Suprapubic skin (tissue), 4 donors: ENCODE measurements at places on chromosomes 12 and 14.

GRCh38 chr12:83161456-83161855 lies 474.8 kb downstream of the TMTC2 start:
- H3K27me3 ChIP-seq, result no peaks in the 10 kb centered on the region
- no peak overlapping the region for H3K27ac ChIP-seq
- no peak for DNase-seq
- no peaks in the 10 kb centered on the region for H3K36me3 ChIP-seq
- H3K4me3 ChIP-seq, result no peak overlapping the region
- no peaks in the 10 kb centered on the region for H3K4me1 ChIP-seq

GRCh38 chr12:53961025-53961761 lies 6.5 kb downstream of the HOXC12 start:
- DNase-seq, result no peak
- no peak overlapping the region for H3K27ac ChIP-seq
- no peaks in the 10 kb centered on the region for H3K36me3 ChIP-seq
- H3K27me3 ChIP-seq, result peaks cover 97% of the 10 kb centered on the region
- H3K4me3 ChIP-seq, result no peak overlapping the region
- peaks cover 21% of the 10 kb centered on the region for H3K4me1 ChIP-seq

DNA sequence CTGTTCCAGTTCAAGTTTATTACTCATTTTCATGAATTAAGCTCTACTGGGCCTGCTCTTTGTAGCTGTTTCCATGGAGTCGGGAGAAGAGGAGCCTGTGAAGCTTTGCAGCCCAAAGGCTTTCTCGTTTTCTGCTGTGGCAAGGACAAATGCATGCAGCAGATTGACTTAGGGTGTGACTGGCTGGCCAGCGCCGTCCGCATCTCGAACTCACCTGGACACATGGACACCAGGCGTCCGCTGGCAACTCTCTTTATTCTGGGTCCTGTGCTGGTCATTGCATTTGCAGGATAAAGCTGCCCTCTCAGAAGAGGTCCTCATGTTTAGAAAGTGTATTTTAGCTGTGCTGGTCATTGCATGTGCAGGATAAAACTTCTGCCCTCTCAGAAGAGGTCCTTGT lies 350.4 kb downstream of the TMEM121 start:
- no peak for DNase-seq
- H3K36me3 ChIP-seq, result no peaks in the 10 kb centered on the region
- no peaks in the 10 kb centered on the region for H3K4me1 ChIP-seq
- no peak overlapping the region for H3K27ac ChIP-seq
- peaks cover 15% of the 10 kb centered on the region for H3K27me3 ChIP-seq

GRCh38 chr12:107057071-107057834 lies 36.1 kb downstream of the CRY1 start:
- no peak for DNase-seq
- H3K36me3 ChIP-seq, result no peaks in the 10 kb centered on the region
- H3K27me3 ChIP-seq, result no peaks in the 10 kb centered on the region
- peaks cover 14% of the 10 kb centered on the region for H3K4me1 ChIP-seq

GRCh38 chr12:113081873-113082272 lies 25.3 kb downstream of the DTX1 start:
- no peak overlapping the region for H3K27ac ChIP-seq
- H3K36me3 ChIP-seq, result no peaks in the 10 kb centered on the region

DNA sequence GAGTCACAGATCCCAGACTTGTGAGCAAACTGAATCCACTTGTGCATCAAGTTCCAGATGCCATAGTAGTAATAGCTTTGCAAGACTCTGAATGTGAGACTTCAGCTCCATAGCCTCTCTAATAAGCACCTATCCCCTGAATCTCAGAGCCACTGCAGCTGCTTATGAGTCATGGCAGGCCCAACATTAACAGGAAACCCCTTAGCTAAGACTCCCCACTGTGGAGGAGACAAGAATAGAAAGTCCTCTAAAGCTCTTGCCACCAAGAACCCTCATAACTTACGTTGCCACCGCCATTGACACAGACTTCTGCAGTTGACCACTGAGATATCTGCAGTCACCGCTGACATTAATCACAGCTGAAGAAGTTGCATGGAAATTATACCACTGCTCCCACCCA lies 62.9 kb upstream of the PDE3A start:
- H3K27ac ChIP-seq, result no peak overlapping the region
- H3K4me3 ChIP-seq, result no peak overlapping the region
- H3K36me3 ChIP-seq, result no peaks in the 10 kb centered on the region
- H3K4me1 ChIP-seq, result no peaks in the 10 kb centered on the region
- DNase-seq, result no peak

DNA sequence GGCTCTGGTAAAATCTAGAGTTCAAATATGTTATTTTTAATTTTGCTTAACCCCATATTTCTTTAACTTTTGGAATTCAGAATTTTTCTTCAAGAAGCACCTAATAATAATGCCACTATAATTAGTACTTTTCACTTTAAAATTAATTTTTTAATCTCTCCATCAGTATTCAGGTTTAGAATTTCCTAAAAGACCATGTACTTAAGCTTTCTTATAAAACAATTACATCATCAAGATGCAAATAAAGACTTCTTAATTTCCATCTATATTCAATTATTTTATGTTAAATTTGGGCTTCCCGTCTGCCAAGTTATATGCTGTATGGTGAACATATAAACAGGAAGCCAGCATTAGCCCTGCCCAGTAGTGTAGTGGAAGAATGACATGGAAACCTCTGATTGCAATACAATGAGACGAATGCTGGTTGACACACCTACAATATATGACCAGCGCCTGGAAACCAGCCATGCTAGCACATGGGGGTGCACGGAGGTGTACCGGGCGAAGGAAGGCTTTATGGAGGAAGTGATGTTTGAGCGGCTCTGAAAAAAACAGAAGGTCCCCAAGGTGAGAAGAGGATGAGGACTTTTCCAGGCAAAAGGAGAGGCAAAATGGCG lies 82.2 kb downstream of the LLPH start:
- H3K27me3 ChIP-seq, result no peaks in the 10 kb centered on the region
- H3K4me3 ChIP-seq, result no peak overlapping the region
- DNase-seq, result no peak
- no peaks in the 10 kb centered on the region for H3K4me1 ChIP-seq

DNA sequence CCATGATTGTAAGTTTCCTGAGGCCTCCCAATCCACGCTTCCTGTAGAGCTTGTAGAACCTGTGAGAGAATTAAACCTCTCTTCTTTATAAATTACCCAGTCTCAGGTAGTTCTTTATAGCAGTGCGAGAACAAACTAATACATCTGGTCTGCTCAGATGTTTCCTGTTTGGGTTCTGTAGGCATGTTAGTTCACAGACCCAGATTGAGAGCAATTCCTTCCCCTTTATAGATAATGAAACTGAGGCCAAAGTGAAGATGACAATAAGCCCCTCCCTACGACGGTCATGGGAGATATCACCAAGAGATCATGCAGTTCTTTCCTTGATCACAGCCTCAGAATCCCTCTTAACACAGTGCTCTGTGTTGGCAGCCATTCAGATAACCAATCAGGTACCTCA lies 76.5 kb upstream of the CLMN start:
- H3K4me1 ChIP-seq, result no peaks in the 10 kb centered on the region
- no peaks in the 10 kb centered on the region for H3K27me3 ChIP-seq
- no peak for DNase-seq
- H3K27ac ChIP-seq, result no peak overlapping the region
- H3K36me3 ChIP-seq, result no peaks in the 10 kb centered on the region

DNA sequence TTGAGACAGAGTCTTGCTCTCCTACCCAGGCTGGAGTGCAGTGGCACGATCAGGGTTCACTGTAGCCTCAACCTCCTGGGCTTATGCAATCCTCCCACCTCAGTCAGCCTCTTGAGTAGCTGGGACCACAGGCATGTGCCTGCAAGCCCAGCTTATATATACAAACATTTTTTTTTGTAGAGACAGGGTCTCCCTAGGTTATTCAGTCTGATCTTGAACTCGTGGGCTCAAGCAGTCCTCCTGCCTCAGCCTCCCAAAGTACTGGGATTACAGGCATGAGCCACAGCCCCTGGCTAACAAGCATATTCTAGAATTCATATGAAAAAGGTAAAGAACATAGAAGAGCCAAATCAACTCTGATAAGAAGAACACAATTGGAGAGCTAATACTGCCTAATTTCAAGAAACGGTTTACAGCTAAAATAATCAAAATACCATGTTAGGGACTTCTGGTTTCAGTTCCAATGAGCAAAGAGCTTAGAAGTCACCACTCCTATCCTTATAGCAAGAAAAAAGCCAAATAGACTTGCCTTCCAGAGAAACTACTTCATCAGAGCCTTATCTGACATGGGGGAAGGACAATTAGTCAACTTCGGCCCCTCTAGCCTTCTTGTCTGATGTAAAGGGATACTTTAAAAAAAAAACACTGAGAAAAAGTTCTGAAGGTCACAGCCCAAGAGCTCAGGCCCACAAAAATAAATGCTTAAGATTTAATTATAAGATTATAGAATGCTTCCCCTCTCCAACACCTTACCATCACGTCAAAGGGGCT lies 37.6 kb downstream of the TMEM116 start:
- H3K4me1 ChIP-seq, result no peaks in the 10 kb centered on the region
- no peak for DNase-seq
- H3K4me3 ChIP-seq, result no peak overlapping the region
- no peaks in the 10 kb centered on the region for H3K27me3 ChIP-seq
- H3K27ac ChIP-seq, result no peak overlapping the region

- no peak overlapping the region for H3K27ac ChIP-seq
- H3K4me3 ChIP-seq, result no peak overlapping the region
- H3K4me1 ChIP-seq, result peaks cover 13% of the 10 kb centered on the region
- DNase-seq, result no peak
Observed at GRCh38 chr12:115710104-115710564, 567.4 kb downstream of the MED13L start.

- no peak overlapping the region for H3K4me3 ChIP-seq
- H3K4me1 ChIP-seq, result no peaks in the 10 kb centered on the region
- no peak overlapping the region for H3K27ac ChIP-seq
- DNase-seq, result no peak
- no peaks in the 10 kb centered on the region for H3K27me3 ChIP-seq
Observed at GRCh38 chr14:40248671-40249070, 816.4 kb upstream of the FBXO33 start.

DNA sequence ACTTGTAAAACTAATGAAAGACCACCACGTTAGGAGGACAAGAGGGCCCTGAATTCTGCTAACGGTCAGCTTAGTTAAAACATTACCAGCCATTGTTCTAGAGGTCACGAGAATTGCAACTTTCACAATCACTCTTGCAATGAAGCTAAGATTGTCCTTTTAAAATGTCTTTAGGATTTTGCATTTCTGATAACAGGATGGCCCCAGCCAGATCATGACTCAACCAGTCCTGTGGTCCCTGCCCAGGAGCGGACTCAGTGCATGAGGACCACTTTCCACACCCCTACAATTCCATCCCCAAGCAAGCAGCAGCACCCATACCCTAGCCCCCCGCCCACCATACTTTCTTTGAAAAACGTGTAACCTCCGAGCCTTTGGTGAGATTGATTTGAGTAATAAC lies 28.7 kb downstream of the HSP90AA1 start:
- no peak for DNase-seq
- no peak overlapping the region for H3K27ac ChIP-seq
- no peaks in the 10 kb centered on the region for H3K27me3 ChIP-seq
- H3K4me3 ChIP-seq, result no peak overlapping the region
- H3K4me1 ChIP-seq, result peaks cover 6% of the 10 kb centered on the region

DNA sequence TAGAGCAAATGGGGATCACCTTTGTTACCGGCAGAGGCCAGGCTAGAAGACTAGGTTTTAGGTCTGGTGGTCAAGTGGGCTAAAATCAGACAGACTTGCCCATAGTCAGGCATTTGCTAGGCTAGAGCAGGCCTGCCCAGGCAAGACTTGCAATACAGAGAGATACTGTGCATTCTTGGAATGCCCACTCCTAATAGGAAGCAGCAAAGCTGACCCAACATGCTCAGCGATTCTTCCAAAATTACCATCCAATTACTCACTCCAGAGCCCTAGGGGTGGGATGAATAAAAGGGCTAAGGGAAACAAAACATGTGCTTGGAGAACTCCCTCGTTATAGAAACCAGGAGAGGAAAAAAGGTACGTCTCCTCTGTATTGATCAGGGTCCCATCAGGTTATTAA lies 187.8 kb upstream of the AMIGO2 start:
- no peak overlapping the region for H3K4me3 ChIP-seq
- H3K27me3 ChIP-seq, result no peaks in the 10 kb centered on the region
- no peaks in the 10 kb centered on the region for H3K4me1 ChIP-seq
- DNase-seq, result no peak
- H3K27ac ChIP-seq, result no peak overlapping the region
- H3K36me3 ChIP-seq, result no peaks in the 10 kb centered on the region

DNA sequence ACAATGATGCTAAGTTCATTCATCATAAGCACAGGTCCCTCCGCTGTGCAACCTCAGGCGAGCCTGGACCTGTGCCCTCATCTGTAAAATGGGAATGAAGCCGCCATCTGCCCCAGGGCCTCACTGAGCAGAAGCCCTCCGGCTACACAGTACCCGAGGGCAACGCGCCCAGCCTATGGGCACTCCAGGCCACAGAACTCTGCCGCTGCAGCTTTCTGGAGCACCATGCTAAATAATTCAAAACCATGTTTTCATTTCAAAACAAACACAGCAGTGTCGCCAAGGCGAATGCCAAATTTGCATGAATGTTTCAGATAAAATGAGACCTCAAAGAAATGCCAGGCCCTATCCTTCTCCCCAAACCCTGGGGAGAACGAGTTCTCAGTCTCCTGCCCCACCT lies 4.0 kb downstream of the NCOR2 start:
- DNase-seq, result no peak
- H3K4me3 ChIP-seq, result no peak overlapping the region
- peaks cover 56% of the 10 kb centered on the region for H3K4me1 ChIP-seq
- H3K27me3 ChIP-seq, result no peaks in the 10 kb centered on the region
- peak overlapping the region; percentile 27 for H3K27ac ChIP-seq

DNA sequence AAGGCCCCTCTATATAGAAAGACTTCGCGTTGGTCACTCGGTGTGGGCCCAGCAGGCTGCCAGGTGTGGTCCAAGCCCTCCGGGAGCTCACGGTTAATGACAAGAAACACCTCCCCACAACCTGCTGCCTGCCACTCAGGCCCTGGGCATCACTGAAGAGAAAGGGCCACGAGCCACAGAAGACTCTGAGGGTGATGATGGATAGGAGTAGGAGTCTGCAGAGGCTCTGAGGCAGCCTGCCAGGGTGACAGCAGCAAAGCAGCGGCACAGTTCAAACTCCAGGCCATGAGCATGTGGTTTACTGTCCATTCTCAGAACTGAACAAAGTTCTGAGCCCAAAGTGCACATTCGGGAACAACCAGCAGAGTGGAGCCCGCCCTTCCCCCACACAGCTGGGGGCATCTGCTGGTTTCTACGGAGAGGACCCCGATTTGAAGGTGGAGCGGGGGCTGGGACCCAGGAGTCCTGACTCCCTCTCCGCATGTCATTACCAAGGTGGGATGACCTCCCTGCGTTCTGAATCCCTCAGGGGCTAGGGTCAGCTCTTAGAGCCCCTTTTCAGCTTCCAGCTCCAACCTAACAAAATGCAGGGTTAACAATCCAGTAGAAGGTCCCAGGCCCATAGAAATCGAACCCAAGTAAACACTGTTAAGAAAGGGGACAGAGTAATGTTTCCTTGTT lies 65.8 kb downstream of the VWF start:
- H3K27me3 ChIP-seq, result peaks cover 7% of the 10 kb centered on the region
- H3K4me1 ChIP-seq, result peaks cover 24% of the 10 kb centered on the region

- peaks cover 37% of the 10 kb centered on the region for H3K4me1 ChIP-seq
- no peak overlapping the region for H3K4me3 ChIP-seq
- H3K36me3 ChIP-seq, result no peaks in the 10 kb centered on the region
- no peaks in the 10 kb centered on the region for H3K27me3 ChIP-seq
Observed at GRCh38 chr12:32891956-32892355, 4.6 kb downstream of the PKP2 start.
